ENCODE measurements at places on chromosomes 4 and X.

DNA sequence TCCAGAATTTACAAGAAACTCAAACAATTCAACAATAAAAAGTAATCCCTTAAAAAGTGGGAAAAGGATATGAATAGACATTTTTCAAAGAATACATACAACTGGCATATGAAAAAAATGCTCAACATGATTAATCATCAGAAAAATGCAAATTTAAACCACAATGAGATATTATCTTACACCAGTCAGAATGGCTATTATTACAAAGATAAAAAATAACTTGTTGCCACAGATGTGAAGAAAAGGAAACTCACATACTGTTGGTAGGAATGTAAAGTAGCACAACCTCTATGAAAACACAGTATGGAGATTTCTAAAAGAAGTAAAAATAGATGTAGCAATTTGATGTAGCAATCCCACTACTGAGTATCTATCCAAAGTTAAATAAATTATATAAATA, 65.1 kb upstream of the DIAPH2 start:
- DNase-seq, result no peak

DNA sequence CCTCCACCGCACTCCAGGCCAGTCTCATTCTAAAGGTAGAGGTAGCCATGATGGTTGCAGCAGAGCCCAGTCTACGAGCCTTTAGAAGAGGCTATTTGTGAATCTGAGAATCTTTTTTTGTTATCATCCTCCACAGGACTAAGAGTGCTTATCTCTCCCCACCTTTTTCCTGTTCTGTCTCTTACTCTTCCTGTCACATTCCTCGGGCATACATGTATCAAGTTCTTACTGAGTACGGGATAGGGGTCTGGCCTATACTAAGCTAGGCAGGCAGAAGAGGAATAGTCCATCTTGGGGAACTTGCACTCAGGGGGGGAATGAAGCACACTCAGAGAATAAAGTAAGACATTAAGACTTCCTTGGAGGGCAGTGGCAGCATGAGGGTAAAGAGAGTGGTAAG, 25.7 kb downstream of the LAS1L start:
- DNase-seq, result no peak

- DNase-seq, result peak; percentile 28
Measured at GRCh38 chr4:56976837-56977320, 527 bp downstream of the NOA1 start.

GRCh38 chr4:163127621-163128020, 39.1 kb downstream of the NAF1 start:
- no peak for DNase-seq

- no peak for DNase-seq
Measured at GRCh38 chrX:43255596-43255995, 400.5 kb upstream of the MAOA start.

- DNase-seq, result no peak
Measured at GRCh38 chr4:114497116-114497515, 101.5 kb upstream of the UGT8 start.

DNA sequence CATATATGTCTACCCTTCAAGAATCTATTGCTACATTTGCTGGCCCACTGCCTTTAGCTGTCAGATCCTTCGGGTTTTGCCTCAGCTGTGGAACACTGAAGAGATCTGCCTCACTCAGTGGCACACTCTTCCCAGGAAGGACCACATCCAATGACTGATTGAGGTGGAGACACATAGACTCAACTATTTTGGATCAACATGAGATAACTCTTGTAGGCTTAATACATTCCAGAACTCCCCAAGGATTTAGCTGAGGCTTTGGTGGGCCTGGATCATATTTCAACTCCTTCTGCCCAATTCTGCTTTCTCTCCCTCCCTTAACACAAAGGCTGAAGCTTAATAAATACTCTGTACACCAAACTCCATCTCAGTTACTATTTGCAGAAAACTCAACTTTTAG, 100.5 kb downstream of the CORIN start:
- DNase-seq, result no peak

- DNase-seq, result no peak
Measured at GRCh38 chrX:49233176-49233575, at the start of gene CACNA1F. Gene CACNA1F, minus strand, starts transcription at chrX:49233340. Its CDS starts 31 bp downstream, at chrX:49233309.

DNA sequence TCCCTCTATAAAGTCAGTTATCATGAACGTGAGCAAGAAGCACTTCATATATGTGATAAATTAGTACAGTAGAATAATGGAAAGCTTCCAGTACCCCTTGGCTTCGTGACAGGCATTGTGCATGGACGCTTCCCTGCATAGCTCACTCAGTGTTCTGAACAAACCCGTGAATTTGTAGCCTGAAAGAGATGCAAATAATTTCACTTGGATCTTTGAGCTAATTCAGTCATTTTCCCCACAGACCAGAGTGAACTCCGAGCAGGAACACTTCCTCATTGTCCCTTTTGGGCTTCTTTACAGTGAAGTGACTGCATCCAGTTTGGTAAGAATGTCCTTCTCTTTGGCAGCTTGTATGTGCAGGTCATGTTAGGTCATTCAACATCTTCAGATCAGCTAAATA, 50.1 kb downstream of the ADD1 start:
- DNase-seq, result no peak

DNA sequence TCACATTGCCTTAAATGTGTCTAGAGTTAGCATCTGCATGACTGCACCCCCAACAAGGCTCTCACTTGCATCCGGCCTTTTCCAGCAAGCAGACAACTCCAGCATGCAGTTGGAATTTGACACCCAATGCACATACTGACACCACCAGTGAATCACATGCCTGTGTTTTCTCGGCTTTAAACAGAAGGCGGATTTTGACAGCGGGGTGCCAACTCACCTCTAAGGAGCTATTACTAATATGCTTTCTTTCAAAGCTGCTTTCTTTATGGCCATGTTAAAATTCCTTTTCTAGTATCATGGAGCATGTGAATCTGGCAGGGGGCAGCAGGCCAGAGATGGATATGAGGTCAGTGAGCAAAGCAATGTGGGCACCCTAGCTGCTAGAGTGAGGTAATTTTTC, 78.0 kb upstream of the CLNK start:
- peak; percentile 85 for DNase-seq

- no peak for DNase-seq
Measured at GRCh38 chr4:109007976-109008375, 245.1 kb upstream of the ETNPPL start.

GRCh38 chr4:121411151-121411744, 30.4 kb upstream of the QRFPR start:
- DNase-seq, result no peak

DNA sequence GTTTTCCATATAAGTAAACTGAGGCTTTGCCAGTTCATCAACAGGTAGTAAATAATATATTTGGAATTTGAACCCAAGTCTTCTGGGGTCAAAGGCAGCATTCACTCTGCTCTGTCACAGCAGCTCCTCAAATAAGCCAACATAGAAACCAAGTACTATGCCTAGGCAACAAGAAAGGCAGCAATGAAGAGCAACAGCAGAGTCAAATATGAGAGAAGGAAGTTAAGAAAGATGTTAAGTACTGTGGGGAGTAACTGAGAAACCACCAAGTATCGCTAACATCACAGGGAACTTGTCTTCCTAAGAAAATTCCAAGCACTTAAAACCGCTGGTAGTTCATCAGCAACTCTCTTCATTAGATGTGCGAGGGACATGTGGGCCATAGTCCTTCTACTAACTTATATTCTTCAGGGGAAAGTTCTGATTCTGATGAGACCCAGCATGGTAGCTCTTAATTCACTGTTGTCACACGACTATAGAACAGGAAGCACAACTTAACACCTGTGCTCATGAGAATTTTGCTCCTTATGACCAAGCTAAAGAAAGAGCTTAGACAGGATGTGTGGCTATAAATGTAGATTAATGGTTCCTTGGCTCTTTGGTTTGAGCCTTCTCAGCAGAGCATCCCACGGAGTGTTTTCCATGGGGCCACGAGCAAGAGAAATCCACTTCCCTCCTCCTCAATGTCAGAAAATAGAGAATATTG, 107.8 kb downstream of the AR start:
- DNase-seq, result no peak

DNA sequence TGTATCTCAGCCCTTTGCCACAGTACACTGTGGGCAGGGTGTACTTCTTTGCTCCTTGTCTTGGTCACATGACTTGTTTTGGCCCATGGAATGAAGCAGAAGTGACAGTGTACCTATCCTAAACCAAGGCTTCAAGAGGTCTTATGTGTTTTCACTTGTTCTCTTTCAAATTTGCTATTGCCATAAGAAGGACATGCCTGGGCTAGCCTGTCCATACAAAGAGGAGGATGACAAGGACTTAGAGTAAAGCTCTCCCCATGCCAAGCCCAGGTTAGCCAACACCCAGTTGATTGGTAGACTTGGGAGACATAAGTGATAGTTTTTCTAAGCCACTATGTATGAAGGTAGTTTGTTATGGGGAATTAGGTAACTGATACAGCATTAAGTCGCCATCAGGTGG, 141.1 kb upstream of the MID1 start:
- no peak for DNase-seq

- DNase-seq, result no peak
Measured at GRCh38 chrX:2224597-2225235, 276.1 kb downstream of the DHRSX start.

DNA sequence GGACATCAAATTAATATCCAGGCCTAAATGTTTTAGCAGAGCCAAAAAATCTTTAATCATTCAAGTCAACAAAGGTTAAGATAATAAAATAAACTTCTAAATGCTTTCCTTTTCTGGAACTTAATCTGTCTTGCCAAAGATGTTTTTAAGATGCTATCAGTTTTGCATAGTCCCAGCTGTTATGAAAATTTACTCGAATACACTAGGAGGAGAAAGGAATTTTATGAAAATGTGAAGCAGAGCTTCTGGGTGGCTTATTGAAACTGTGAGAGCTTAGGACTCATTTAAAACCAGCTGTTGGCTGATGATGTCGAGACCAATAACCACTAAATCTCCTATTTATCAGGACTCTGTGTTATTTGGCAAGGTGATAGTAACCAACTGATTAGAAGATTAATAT, 202.2 kb upstream of the ETNPPL start:
- DNase-seq, result no peak

DNA sequence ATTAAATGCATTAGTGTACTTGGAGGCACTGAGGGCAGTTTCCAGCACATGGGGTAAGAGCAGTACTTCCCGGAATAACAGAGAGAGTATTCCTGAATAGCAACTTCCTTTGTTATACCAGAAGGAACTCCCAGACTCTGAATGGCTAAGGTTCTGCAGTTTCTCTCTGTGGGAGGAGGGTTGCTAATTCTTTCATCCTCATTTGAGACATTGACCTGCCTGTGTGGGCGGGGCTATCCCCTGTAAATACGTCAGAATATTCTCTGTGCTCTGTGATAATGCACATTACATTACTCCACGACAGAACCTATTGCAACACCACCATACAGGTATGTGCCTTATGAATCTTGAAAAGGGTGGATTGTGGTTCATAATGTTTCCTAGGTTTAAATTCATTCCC, 52.7 kb downstream of the SPINK2 start:
- DNase-seq, result no peak

DNA sequence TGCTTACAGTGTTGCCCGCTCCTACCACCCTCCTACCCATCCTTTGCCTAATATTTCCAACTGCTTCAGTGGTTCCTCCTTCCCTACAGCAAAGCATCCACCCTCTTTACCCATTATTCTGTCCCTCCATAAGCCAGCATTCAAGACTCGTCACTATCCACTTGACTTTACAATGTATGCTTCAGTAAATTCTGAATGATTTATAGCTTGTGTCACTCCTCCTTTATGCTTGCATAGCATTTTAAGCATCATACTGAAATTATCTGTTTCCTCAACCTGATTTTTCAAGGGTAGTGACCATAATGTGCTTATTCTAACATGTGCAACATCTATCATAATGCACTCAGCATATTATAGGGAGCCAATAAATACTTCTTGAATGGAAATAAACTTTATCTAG, 365.5 kb downstream of the RAB28 start:
- DNase-seq, result no peak
